Progenitor cell of endocrine pancreas (in vitro differentiated cells): ENCODE measurements at places on chromosomes 4 and X. TPM values are rescaled to one million over a fixed set of nuclear protein-coding genes. Genes with fewer than 3 reads are reported as not detected.

Gene CENPE
- total RNA-seq = 16.5 and 17.0 TPM in 2 replicates

Gene H2BW2
- total RNA-seq = not detected in 2 replicates

Gene ARX
- 4.5 and 5.8 TPM in 2 replicates for total RNA-seq

Gene TNMD
- total RNA-seq = not detected in 2 replicates

Gene NCAPG
- 17.9 and 22.0 TPM in 2 replicates for total RNA-seq

Gene DCAF4L1
- total RNA-seq = 0.17 and 0.20 TPM in 2 replicates

Gene CTAG1B
- not detected in 2 replicates for total RNA-seq

Gene HTR2C
- 0.07 and 0.09 TPM in 2 replicates for total RNA-seq

Gene CFP
- total RNA-seq = 0.69 and 0.93 TPM in 2 replicates

Gene LUZP4
- total RNA-seq = not detected in 2 replicates

Gene HPGD
- 2.0 and 3.4 TPM in 2 replicates for total RNA-seq

Gene RADX
- total RNA-seq = 9.9 and 10.0 TPM in 2 replicates

Gene MAGEA2B
- 1.4 TPM in 1 of 2 replicates, not detected in the other for total RNA-seq

Gene MSX1
- total RNA-seq = 2.9 and 5.0 TPM in 2 replicates

Gene GPRASP3
- total RNA-seq = 8.1 and 8.9 TPM in 2 replicates

Gene RTL9
- 1.4 and 1.5 TPM in 2 replicates for total RNA-seq

DNA sequence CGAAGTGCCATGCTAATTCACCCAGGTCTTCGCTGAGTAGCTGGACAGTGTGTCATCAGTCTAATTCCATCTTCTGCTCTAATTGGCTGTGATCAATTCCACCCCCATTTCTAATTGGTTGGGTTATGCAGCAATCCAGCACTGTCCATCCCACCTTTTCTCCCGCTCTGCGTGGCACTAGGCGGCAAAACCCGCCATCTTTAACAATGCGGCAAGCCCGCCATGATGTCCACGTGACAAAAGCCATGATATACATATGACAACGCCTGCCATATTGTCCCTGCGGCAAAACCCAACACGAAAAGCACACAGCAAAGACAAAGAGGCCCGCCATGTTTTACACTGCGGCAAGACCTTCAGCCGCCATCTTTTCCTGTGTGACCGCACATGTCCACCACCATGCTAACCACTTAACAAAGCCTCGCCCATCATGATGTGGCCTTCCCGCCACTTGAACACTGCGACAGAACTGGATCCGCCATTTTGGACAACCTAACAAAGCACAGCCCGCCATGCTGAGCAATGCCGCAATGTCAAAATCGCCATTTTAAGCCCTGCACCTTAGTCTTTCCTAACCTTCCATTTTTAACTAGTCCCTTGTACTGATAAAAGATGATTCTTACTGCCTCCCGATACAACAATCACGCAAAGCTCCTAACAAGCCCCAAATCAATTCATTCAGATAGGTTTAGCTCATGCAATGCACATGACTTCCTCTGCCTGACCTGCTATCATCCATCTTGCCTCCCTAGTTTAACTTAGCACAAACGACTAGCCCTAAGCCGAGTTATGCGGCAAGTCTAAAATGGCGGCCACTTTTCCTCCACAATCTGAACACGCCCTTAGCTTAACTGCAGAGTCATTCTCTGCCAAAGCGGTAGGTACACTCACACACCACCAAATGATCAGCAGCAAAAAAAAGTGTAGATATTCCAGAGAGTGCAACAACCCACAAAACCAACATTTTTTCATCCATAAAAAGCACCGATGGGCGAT is 288.3 kb downstream of the CHIC1 start:
- H3K4me1 ChIP-seq = no peaks in the 10 kb centered on the region
- H3K27ac ChIP-seq = no peak overlapping the region
- no peaks in the 10 kb centered on the region for H3K36me3 ChIP-seq

DNA sequence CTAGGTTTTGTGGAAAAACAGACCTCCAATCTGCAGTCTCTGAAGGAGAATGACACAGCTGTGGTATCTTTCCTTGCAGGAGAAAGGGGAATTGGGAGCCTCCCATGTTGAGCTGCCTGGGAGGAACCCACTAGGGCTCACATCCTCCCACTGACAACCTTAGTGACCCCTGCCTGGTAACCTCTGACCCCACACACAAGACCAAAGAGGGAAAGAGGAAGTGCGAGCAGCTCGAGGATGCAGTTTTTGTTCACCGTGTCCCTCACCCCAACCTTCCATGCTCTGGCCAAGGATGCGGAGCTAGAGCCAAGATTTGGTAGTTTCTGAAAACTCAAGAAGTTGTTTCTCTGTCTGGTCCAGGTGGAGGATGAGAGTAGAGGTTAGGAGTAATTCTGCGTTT is 5.4 kb upstream of the ZXDA start:
- no peak for DNase-seq
- no peak overlapping the region for H3K4me3 ChIP-seq
- H3K4me1 ChIP-seq = no peaks in the 10 kb centered on the region
- no peaks in the 10 kb centered on the region for H3K36me3 ChIP-seq
- no peaks in the 10 kb centered on the region for H3K27me3 ChIP-seq
- H3K27ac ChIP-seq = no peak overlapping the region

DNA sequence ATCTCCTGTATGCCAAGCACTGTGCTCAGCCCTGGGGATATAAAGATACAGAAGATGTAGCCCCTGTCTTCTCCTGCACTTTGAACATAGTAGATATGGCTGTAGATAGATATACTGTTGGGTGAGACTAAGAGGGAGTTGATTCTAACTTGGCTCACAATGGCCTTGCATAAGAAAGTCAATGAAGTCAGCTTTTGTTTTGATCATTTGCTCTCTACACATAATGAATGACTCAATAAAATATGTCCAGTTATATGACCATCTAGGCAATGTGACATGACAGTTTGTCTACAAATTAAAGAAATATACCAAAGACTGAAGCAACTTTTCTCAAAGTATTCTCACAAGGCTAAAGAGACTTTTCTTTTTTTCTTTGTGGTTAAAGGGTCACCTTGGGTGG is 147.6 kb upstream of the DIPK2B start:
- no peak for DNase-seq
- no peaks in the 10 kb centered on the region for H3K27me3 ChIP-seq
- H3K4me3 ChIP-seq = no peak overlapping the region

- peaks cover 2% of the 10 kb centered on the region for H3K4me1 ChIP-seq
- H3K4me3 ChIP-seq = no peak overlapping the region
- peaks cover 26% of the 10 kb centered on the region for H3K36me3 ChIP-seq
These were observed 77.5 kb downstream of the IRF2 start for GRCh38 chr4:184396570-184397515.

DNA sequence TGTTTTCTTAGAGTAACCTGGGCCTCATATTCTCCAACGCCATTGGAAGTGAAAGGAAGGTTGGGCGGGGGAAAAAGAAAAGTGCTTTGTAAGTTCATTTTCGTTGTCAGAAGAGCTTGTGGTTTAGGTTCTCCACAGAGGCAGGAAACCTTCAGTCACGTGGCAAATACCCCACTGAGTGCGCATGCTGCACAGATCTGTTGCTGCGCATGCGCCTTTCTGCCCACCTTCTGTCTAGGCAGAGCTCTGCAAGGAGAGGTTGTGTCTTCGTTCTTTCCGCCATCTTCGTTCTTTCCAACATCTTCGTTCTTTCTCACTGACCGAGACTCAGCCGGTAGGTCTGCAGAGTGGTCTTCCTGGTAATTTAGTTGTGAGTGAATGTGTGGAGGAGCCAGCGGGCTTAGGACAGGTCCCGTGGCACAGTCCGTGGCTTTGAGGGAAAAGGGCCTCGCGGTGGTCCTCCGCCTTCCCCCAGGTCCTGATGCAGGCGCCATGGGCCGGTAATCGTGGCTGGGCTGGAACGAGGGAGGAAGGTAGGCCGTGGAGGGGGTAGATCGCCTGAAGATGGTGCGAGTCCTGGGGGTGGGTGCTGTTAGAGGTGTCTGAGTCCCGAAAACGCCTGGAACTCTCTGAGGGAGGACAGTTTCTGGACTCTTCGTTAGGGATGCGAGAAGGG is at the start of gene PAGE5:
Gene PAGE5, plus strand, starts transcription at position 228 of the 676 bp plus-strand sequence. CDS start 1,037 bp downstream, outside the sequence.
- no peaks in the 10 kb centered on the region for H3K4me1 ChIP-seq
- H3K4me3 ChIP-seq = no peak within 1 kb of the TSS
- H3K27ac ChIP-seq = no peak within 1 kb of the TSS
- H3K27me3 ChIP-seq = no peaks in the 10 kb centered on the region
- no peak for DNase-seq
- no peaks in the 10 kb centered on the region for H3K36me3 ChIP-seq

GRCh38 chr4:140704392-140704960 is 51.7 kb downstream of the TBC1D9 start:
- H3K4me1 ChIP-seq = peaks cover 22% of the 10 kb centered on the region
- no peak for DNase-seq
- no peak overlapping the region for H3K27ac ChIP-seq
- H3K36me3 ChIP-seq = peaks cover 15% of the 10 kb centered on the region
- H3K4me3 ChIP-seq = no peak overlapping the region

- H3K27me3 ChIP-seq = peaks cover 75% of the 10 kb centered on the region
- no peaks in the 10 kb centered on the region for H3K36me3 ChIP-seq
- H3K27ac ChIP-seq = no peak overlapping the region
- H3K4me1 ChIP-seq = peaks cover 5% of the 10 kb centered on the region
- peak overlapping the region; percentile 71 for H3K4me3 ChIP-seq
These were observed 960 bp downstream of the TRPC3 start for GRCh38 chr4:121950680-121951520.

- no peak overlapping the region for H3K27ac ChIP-seq
- no peaks in the 10 kb centered on the region for H3K27me3 ChIP-seq
- H3K36me3 ChIP-seq = no peaks in the 10 kb centered on the region
These were observed 65.8 kb downstream of the ARHGEF6 start for GRCh38 chrX:136714626-136715599.

DNA sequence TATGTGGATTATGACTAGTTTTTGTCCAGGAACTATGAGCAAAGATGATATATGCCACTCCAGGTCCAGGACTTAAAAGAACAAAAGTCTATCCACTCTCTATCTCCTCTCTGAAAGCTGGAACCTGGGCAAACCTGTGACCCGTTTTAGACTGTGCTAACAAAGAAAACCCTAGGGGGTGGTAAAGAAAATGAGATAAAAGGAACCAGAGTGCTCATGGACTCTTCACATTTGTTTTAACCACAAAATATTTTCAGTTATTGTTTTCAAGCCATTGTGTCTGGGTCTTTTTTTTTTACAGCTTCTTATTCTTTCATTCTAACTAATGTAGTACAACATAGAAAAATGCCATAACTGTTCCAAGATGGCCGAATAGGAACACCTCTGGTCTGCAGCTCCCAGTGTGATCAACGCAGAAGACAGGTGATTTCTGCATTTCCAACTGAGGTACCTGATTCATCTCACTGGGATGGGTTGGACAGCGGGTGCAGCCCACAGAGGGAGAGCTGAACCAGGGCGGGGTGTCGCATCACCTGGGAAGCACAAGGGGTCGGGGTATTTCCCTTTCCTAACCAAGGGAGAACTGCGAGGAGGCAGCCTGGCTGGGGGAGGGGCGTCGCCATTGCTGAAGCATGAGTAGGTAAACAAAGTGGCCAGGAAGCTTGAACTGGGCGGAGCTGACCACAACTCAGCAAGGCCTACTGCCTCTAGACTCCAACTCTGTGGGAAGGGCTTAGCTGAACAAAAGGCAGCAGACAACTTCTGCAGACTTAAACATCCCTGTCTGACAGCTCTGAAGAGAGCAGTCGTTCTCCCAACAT is 45.1 kb downstream of the CHM start:
- no peaks in the 10 kb centered on the region for H3K27me3 ChIP-seq
- H3K27ac ChIP-seq = peak overlapping the region; percentile 92
- H3K4me1 ChIP-seq = peaks cover 8% of the 10 kb centered on the region
- peak; percentile 29 for DNase-seq
- peaks cover 42% of the 10 kb centered on the region for H3K36me3 ChIP-seq

DNA sequence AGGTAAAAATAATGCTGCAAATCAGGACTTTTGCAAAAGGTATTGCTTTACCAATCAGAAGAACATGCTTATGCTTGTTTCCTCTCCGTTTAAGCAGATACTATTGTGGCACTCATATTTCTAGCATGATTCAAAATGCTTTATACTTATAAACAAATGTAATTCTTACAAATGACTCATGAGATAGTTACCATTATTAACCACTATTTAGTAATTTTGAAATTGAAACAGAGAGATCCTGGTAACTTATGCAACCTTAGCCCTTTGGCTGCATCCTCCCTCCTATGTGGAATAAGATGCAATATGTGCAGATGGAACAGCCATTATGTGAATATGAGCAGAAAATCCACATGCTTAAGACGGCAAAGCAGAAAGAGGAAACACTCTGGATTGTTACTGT is 164.7 kb downstream of the PCDH18 start:
- no peaks in the 10 kb centered on the region for H3K36me3 ChIP-seq
- H3K27me3 ChIP-seq = no peaks in the 10 kb centered on the region
- DNase-seq = no peak
- H3K4me3 ChIP-seq = no peak overlapping the region
- peaks cover 1% of the 10 kb centered on the region for H3K4me1 ChIP-seq

- no peak overlapping the region for H3K4me3 ChIP-seq
- H3K27ac ChIP-seq = no peak overlapping the region
- peaks cover 10% of the 10 kb centered on the region for H3K27me3 ChIP-seq
- H3K4me1 ChIP-seq = peaks cover 2% of the 10 kb centered on the region
- H3K36me3 ChIP-seq = peaks cover 2% of the 10 kb centered on the region
These were observed 5.2 kb upstream of the OPN1LW start for GRCh38 chrX:154138857-154139256.

GRCh38 chr4:89539374-89539773 is 231.8 kb upstream of the GPRIN3 start:
- H3K27ac ChIP-seq = no peak overlapping the region
- H3K36me3 ChIP-seq = no peaks in the 10 kb centered on the region
- H3K27me3 ChIP-seq = no peaks in the 10 kb centered on the region
- H3K4me1 ChIP-seq = peaks cover 13% of the 10 kb centered on the region

GRCh38 chr4:44965435-44966095 is 239.2 kb upstream of the GNPDA2 start:
- H3K36me3 ChIP-seq = no peaks in the 10 kb centered on the region
- H3K27ac ChIP-seq = no peak overlapping the region
- H3K27me3 ChIP-seq = no peaks in the 10 kb centered on the region
- no peaks in the 10 kb centered on the region for H3K4me1 ChIP-seq

DNA sequence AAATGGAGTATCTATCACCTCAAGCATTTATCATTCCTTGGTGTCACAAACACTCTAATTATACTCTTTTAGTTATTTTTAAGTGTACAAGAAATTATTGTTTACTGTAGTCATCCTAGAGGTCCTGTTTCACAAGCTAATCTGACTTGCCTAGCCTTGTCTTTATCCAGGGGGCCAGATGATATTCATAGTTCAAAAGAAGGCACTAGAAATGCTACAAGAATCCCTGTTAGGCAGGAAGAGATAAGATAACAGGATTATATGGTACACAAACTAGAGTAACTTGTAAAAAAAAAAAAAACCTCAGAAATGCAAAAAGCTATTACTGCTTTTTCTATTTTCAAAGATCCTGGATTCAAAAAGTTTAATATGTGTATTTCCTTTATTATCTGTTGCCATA is 95.8 kb downstream of the MBNL3 start:
- no peak for DNase-seq
- no peak overlapping the region for H3K27ac ChIP-seq
- H3K27me3 ChIP-seq = no peaks in the 10 kb centered on the region
- H3K4me1 ChIP-seq = peaks cover 18% of the 10 kb centered on the region

GRCh38 chr4:10589321-10589720 is 95.2 kb downstream of the CLNK start:
- H3K4me1 ChIP-seq = peaks cover 1% of the 10 kb centered on the region
- H3K27me3 ChIP-seq = peaks cover 7% of the 10 kb centered on the region
- no peak overlapping the region for H3K27ac ChIP-seq
- no peak for DNase-seq
